ENCODE measurements at places on chromosomes 4 and X. TPM values are rescaled to one million over a fixed set of nuclear protein-coding genes. Genes with fewer than 3 reads are reported as not detected.

DNA sequence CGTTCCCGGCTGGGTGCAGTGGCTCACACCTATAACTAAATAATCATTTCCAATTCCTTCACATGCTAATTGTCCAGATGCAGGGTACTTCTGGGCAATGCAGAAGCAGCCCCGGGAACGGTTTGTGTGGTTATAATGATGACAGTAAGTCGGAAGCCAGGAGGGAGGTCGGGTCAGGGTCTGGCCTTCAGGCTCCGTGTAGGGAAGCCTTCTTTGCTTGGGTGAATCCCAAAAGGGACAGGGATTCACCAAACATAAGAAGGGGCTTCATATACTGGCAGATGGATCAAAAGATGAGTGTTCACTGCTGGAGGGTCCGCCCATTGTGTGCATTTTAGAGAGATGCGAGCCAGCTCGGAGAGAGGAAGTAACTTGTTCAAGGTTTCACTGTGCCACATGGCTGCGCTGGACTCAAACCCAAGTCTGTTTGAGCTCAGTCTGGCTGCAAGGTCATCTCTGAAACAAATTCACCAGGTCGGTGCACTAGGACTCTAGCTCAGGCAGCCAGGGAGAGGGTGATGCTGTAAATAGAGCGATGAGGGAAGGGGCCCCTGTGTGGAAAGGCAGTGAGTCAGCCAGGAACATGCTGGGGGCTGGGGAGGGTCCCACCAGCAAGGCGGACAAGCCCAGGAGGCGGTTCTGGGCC is 4.8 kb upstream of the KIAA0232 start:
- H3K4me1 ChIP-seq = no peaks in the 10 kb centered on the region
- DNase-seq = no peak
- H3K4me3 ChIP-seq = no peak overlapping the region

DNA sequence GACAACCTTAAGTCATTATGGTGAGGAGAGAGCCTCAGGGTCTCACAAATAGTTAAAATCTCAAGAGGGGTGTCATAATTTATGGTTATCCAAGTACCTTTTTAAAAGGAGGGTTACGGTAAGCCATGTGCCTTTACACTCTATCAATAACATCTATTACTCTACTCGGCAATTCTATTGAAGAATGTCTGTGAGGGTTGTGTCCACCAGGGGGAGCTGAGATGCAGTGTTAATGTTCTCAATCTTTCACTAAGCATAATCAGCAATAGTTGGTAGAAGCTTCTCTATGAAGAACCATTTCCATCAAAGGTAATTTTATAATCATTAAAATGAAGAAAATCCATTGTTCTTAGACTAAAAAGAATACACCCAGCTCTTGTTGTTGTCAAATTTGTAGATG is 457.4 kb downstream of the CENPC start:
- no peaks in the 10 kb centered on the region for H3K36me3 ChIP-seq
- H3K4me1 ChIP-seq = no peaks in the 10 kb centered on the region
- peak; percentile 41 for DNase-seq
- no peaks in the 10 kb centered on the region for H3K27me3 ChIP-seq
- H3K27ac ChIP-seq = no peak overlapping the region

DNA sequence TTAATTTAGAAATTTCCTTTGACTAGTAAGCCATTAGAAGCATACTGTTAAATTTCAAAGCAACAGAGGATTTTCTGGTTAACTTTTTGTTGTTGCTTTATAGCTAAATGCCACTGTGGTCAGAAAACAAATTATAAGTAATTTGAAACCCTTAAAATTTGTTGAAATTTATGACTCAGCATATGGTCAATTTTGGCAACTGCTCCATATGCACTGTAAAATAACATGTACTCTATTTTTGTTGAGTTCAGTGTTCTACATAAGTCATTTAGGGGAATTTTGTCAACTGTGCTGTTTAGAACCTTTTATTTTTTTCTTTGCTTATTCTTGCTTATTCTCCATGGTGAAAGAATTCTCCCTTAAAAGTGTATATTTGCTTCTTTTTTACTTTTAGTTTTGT is 28.6 kb downstream of the SCLT1 start:
- DNase-seq = no peak
- H3K4me1 ChIP-seq = no peaks in the 10 kb centered on the region
- H3K27me3 ChIP-seq = no peaks in the 10 kb centered on the region
- H3K27ac ChIP-seq = no peak overlapping the region

Gene HERC5
- total RNA-seq = not detected

Gene SYN1
- total RNA-seq = not detected

Gene ARMCX2
- 20.4 TPM for total RNA-seq
